ENCODE measurements at places on chromosomes 13 and 19. TPM values are rescaled to one million over a fixed set of nuclear protein-coding genes. Genes with fewer than 3 reads are reported as not detected.

The TRPC4 gene
- total RNA-seq: 1.3 TPM

The IZUMO1 gene
- not detected for total RNA-seq

The PSG7 gene
- total RNA-seq: 0.06 TPM

The KIRREL2 gene
- 0.19 TPM for total RNA-seq

The TRIM28 gene
- total RNA-seq: 416 TPM

The MLLT1 gene
- total RNA-seq: 9.6 TPM

The GIPC3 gene
- not detected for total RNA-seq

The SMAD9 gene
- total RNA-seq: 4.0 TPM
